M059J (cell line): ENCODE measurements at places on chromosomes 5 and 9.

- peak; percentile 42 for DNase-seq
Measured at GRCh38 chr5:88881571-88881971, 1.4 kb downstream of the MEF2C start.

DNA sequence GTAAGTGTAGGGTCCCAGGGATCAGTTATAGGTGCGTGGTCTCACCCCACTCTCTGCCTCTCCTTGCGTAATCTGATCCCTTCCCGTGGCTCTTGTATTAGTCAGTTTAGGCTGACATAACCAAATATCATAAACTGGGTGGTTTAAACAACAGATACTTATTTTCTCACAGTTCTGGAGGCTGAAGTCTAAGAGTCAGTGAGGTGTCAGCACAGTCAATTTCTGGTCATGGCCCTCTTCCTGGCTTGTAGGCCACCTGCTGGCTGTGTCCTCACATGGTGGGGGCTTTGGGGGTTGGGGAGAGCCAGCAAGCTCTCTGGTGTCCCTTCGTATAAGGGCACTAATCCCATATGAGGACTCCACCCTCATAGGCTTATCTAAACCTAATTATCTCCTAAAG is 32.3 kb downstream of the CARTPT start:
- DNase-seq, result no peak

- no peak for DNase-seq
Measured at GRCh38 chr5:25858019-25858418, 1180.4 kb downstream of the CDH9 start.

- DNase-seq, result no peak
Measured at GRCh38 chr9:126618585-126619360, 5.0 kb downstream of the LMX1B start.

- DNase-seq, result no peak
Measured at GRCh38 chr9:23728736-23729135, 97.3 kb downstream of the ELAVL2 start.

- DNase-seq, result peak; percentile 98
Measured at GRCh38 chr5:13985731-13986418, 41.4 kb upstream of the DNAH5 start.

- DNase-seq, result no peak
Measured at GRCh38 chr5:86155796-86156195, 461.9 kb upstream of the COX7C start.

DNA sequence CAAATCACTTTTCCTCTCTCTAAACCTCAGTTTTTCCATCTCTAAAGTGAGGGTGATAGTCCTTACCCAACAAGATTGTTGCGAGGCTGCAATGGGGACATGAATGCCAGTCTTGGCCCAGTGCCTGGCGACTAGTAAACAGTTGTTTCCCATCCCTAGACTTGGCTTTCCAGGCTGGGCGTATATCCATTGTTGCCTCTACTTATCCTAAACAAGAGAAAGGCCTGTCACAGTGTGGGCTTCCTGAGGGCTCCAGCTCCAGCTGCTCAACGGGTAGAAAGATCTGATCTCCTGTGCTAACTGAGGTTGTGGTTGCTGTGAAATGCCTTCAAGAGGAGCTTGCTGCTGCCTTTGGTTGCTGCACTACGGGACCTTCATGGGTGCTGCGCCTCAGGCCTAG is 142.0 kb downstream of the NSG2 start:
- DNase-seq, result no peak

GRCh38 chr5:130529511-130530485 is 625.5 kb downstream of the CHSY3 start:
- DNase-seq, result peak; percentile 60

DNA sequence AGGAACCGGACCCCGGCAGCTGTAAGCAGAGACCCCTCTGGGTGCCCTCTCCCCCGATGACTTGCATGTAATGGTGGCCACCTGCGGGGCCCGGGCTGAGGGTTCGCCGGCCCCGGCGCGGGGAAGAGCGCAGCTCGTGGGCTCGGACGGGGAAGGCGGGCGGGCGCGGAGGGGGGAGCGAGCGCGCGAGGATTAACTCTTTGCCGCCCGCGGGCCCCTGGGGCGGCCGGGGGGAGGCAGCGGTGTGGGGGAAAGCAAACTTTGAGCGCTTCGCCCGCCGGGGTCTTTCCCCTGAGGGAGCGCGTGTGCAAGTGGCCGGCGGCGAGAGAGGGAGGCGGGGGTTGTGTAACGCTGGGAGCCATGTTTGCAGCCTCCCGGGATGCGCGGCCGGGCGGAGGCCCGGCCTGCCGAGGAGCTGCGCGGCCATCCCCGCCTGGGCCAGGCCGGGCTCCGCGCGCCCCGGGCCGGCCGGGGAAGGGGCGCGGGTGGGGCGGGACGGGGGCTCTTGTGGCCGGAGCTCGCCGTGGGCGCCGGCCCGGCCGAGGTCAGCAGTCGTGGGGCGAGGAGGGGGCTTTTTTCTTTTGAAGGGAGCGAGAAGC is 547 bp downstream of the ANP32B start:
- peak; percentile 36 for DNase-seq

DNA sequence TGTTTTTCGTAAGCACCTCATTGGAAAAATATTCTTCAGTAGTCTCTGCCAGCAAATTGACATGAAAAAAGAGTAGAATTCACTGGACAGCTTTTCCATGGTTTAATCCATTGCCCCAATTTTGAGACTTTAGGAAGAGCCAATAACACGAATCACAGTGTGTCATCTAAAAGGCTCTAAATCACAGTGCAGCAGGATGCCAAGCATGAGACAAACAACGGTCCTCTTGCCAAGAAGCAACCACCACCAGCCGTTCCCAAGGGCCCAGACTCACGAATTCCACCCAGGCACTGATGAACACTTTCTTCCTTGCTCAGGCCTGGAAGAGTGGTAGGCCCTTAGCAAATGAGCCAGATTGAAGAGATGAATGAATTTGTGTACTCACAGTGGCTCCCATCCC is 18.3 kb upstream of the IRX4 start:
- no peak for DNase-seq

GRCh38 chr9:38486837-38487236 is 62.6 kb upstream of the IGFBPL1 start:
- no peak for DNase-seq

GRCh38 chr9:126450668-126451205 is 124.1 kb downstream of the MVB12B start:
- no peak for DNase-seq

DNA sequence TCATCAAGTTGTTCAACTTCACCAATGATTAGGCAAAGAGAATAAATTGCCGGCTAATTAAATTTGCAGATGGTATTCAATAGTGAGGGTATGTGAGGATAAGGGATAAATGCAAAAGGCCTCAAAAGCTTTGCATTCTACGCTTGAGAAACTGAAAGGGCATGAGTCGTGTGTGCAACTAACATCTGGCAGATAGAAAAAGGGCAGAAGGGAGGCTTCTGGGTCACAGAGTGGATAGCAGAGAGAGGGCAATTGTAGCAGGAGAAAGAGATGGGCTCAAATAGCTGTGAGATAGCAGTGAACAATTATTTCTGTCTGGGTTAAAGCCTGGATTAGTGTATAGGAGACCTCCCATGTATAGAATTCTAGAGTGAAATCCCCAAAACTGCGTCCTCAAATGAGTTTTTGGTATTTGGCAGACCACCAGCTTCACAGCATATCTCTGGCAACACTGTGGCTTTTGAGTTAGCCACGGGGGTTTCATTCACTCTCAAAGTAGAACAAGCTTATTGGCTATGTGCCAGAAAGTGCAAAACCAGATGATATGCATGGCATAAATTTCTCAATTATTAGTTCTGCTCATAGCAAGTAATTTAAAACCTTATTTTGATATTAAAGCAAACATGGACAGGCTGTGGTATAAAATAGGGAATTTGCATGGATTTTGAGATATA is 586.3 kb downstream of the BRINP1 start:
- no peak for DNase-seq

- no peak for DNase-seq
Measured at GRCh38 chr9:70131296-70131695, 87.6 kb downstream of the MAMDC2 start.

DNA sequence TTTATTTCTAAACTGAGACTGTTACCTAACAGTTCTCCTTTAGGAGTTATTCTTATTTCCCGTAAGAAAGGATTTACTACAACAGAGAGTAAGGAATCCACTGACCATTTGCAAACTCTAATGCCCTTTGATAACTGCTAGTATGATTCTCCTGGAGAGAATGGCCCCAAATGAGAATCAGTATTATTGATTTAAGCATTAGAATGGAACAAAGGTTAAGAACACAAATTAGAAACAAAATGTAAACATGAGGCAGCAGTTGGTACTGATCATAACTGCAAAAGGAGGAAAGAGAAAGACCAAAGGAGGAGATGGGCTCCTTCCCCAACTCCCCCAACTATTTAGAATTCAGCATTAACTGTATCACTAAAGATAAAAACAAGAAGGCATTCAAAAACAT is 30.7 kb downstream of the PSIP1 start:
- DNase-seq, result no peak

DNA sequence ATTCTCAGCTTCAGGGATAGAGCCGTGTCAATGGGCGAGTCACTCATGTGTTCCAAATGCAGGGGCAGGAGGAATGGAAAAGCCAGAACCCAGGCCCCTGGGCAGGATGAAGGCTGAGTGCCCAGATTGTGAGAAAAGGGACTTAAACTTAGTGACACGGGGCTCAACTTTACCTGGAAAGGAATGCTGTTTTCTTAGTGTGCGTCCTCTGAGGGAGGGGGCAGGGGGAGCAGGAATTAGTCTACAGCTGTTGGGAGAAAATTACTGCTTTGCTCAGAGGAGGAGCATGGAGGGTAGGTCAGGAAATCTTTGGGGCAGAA is 14.6 kb downstream of the HK3 start:
- DNase-seq, result no peak

DNA sequence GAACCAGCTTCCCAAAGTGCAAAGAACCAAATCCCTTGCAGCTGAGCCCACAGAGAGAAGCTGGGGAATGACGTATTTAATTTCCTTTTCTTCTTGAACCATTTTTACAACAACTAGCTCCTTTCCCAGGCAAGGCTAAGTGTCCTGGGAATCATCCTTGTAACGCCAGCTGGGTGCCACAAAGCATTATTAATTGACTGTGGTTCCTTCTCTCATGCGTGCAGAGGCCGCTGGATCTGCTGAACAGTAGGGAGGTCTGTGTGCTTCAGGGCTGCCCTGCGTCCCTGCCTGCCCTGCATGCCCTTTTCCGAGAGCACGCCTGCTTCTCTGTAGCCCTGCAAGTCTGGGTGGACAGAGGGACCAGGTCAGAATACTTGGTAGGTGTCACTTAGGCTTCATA is 124.1 kb upstream of the OTULINL start:
- no peak for DNase-seq

GRCh38 chr5:95864944-95865504 is 42.5 kb upstream of the GLRX start:
- DNase-seq, result no peak

DNA sequence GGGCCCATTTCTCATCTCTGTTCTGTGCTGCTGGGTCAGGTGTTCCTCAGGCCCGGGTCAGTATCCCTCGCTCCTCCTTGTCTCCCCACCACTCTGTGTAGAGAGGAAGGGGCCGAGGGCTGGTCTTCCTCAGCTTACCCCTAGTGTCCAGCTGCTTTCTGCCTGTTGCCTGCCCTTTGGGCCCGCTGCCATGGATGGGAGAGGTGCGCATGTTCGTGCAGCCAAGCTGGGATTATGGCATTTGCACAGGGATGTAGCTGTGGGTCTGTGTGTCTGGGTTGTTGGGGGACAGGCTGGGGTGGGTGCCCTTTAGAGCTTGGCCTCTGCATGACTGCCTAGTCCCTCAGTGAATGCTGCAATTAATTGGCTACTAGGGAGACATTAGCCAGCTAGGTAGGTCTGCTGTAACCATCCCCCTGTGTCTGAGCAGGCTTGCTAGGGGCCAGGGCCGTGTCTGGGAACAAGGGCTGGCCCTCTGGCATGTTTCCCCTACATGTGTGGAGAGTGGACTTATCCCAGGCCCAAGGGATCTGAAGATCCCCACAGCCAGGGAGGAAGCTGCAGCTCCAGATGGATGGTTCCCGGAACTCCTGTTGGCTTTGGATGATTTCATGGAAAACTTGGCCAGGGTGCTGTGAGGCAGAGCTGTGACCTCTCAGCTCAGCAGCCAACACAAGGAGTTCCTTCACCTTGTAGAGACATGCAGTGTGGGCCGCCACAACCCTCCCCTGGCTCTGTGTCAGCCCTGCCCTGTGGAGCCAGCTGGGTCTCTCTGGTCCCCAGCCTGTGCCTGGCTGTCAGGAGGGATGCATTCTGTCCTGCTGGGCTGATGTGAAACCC is 161.9 kb downstream of the MACROH2A1 start:
- no peak for DNase-seq

GRCh38 chr9:68953771-68954170 is 60.1 kb downstream of the PRKACG start:
- no peak for DNase-seq

DNA sequence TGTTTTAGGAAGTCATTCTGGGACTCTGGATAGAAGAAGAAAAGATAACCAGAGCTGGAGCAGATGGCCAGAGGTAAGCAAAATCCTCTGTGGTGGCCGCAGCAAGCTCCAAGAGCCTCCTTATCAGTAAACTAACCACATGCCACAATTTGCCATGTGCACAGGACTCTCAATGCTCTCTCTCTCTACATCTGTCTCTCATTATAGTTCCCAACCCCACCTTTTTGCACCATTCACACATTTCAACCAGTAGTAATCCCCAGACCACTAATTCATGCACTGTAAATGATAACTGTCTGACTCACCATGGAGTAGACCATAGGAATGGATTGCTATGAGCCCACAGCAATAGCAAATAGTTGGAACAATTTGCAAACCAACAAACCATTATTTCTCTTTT is 526.1 kb downstream of the TLR4 start:
- DNase-seq, result peak; percentile 83

DNA sequence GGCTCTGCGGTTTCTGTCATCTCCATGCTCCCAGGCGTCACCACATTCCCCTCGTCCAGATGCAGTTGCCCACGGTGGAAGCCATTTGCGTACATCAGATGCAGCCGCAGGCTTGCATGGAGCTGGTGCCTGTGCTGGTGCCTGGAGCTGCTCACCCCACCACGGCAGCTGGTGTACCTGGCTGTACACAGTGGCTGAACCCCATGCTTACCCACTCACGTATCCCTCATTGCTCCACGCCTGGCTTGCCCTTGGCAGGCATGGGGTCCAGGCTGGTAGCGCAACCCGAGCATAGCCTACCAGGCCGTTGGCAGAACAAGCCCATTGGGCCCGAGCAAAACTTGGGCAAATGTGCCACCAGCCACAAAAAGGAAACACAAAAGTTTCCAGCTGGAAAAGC is 159.5 kb downstream of the GHR start:
- DNase-seq, result no peak

DNA sequence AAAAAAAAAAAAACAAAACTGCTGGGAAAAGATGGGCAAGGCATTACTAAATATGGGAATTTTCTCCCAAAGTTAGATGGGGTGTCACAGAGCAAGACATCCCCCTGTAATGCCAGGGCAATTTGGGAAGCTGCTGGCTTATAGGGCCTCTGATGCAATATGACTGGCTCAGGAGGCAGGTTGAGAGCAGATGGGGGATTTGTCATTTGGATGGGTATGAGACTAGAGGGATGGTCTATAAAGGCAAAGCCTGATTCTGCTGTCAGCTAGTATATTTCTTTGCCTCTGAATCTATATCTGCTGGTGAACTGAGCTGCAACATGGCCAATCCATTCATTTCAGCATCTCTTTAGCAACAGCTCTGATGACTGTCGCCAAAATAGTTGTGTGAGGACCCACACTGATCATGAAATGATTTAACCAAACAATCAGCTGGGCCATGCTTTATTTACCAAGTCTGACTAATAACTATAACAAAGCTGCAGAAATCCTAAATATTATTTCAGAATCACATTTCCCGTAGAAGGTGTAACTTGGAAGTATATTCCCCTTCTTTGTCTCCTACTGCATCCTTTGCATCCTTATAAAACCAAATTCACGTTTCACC is 455.1 kb upstream of the ZNF608 start:
- no peak for DNase-seq
